ENCODE measurements at places on chromosomes 12 and 14. TPM values are rescaled to one million over a fixed set of nuclear protein-coding genes. Genes with fewer than 3 reads are reported as not detected.
A peak's percentile ranks its signal among the peaks of the same experiment; 100 is the strongest.

GRCh38 chr12:126819554-126819953, 1447.4 kb upstream of the TMEM132C start:
- H3K36me3 ChIP-seq = no peaks in the 10 kb centered on the region
- H3K4me1 ChIP-seq = no peaks in the 10 kb centered on the region
- no peak for DNase-seq
- H3K27ac ChIP-seq = no peak overlapping the region
- H3K27me3 ChIP-seq = no peaks in the 10 kb centered on the region

DNA sequence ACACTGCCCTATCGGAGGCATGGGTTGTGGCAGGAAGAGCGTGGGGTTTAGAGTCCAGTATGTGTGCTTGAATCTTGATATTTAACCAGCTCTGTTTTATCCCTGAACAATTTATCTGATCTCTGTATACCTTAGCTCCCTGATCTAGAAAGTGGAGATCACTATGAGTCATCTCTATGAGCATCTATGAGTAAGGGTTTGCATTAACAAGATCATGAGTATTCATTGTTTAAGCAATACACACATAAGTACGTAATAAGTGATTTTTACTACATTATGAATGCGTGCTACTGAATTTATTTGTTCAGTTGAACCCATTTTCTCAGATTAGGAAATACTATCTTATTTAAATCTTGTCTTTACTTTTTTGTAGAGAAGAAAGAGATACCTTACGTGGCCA, 49.4 kb downstream of the GPATCH2L start:
- peak; percentile 86 for DNase-seq
- H3K4me3 ChIP-seq = no peak overlapping the region
- H3K27me3 ChIP-seq = no peaks in the 10 kb centered on the region
- H3K36me3 ChIP-seq = peaks cover 4% of the 10 kb centered on the region
- H3K4me1 ChIP-seq = peaks cover 14% of the 10 kb centered on the region

CPM gene
- 29.8 TPM for total RNA-seq

C1QL4 gene
- 0.17 TPM for total RNA-seq

SDSL gene
- 12.4 TPM for total RNA-seq
